Skin of body (tissue), 3 donors: ENCODE measurements at places on chromosomes 6 and 20.
A peak's percentile ranks its signal among the peaks of the same experiment; 100 is the strongest.

GRCh38 chr6:2708456-2708855 is 42.3 kb downstream of the MYLK4 start:
- DNase-seq = no peak

DNA sequence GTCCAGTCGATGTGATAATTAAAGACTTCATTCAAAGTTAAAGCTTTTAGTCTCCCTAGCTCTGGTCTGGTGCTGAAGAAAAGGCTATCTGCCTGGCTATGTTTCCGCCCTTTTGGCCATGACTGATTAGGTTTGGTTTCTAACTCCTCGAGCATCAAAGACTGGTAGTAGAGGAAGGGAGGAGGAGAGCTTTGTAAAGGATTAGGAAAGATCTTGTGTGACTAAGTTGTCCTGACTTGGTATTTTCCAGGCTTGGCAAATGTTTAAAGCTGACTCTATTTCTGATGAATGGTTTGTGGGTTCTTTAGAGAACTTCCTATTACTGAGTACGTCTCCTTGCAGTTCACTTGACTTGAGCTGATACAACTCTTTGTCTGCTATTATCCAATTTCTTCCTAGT is 312.9 kb downstream of the GJA1 start:
- DNase-seq = no peak

GRCh38 chr20:35135867-35136586 is 11.1 kb downstream of the EDEM2 start:
- no peak for DNase-seq

- no peak for DNase-seq
Measured at GRCh38 chr20:41327178-41327577, 9.6 kb upstream of the ZHX3 start.

DNA sequence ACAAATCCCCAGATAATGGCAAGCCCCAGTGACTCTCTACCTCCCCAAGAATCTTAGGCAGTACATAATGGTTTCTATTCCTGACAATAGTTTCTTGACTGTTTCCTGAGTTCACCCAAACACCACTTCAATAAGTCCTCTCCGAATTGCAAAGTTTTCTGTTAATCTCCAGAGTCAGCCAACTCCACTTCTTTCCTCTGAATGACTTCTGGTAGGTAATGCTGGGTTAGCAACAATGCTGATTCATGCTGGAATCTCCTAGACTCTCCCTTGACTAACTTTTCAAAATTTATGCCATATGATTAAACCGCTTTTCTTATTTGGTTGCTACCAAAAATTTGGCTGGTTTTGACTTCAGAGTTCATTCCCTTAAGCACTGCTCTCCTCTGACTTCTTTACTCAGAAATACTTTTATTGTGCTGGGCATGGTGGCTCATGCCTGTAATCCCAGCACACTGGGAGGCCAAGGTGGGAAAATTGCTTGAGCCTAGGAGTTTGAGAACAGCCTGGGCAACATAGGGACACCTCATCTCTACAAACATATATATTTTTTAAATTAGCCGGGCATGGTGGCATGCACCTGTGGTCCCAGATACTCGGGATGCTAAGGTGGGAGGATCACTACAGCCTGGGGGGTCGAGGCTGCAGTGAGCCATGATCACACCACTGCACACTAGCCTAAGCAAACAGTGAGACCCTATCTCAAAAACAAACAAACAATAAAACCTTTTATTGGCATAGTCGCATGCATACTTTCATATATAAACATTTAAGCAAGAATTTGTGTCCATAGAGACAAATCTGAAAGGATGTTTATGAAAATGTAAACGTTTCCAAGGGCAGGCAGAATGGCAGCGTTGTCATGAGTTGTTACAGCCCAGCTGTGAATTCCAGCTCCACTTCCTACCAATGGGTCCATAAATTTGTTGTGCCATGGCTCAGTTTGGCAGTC is 249.3 kb upstream of the PLN start:
- no peak for DNase-seq

- DNase-seq = peak; percentile 27
Measured at GRCh38 chr20:5127204-5127858, 523 bp downstream of the CDS2 start.

GRCh38 chr6:143515766-143516355 is 4.3 kb upstream of the FUCA2 start:
- DNase-seq = no peak

DNA sequence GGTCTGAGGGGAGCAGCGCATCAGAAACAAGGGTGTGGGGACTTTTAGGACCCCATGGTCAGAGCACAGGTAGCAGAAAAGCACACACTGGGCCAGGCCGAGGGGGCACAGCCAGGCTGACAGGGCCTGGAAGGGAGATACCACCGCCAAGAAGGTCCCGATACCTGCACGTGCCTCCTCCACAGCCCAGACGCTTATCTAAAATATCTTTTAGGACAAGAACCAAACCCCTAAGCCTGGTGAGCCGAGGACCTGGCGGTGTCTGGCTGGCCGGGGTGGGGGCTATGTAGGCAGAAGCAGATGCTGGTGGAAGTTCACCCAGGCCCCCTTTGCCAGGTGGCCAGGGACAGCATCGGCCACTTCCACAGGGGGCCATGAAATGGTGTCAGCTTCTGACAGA is 89.3 kb downstream of the CDC5L start:
- no peak for DNase-seq

- DNase-seq = no peak
Measured at GRCh38 chr20:50259705-50260478, 69.3 kb downstream of the CEBPB start.

DNA sequence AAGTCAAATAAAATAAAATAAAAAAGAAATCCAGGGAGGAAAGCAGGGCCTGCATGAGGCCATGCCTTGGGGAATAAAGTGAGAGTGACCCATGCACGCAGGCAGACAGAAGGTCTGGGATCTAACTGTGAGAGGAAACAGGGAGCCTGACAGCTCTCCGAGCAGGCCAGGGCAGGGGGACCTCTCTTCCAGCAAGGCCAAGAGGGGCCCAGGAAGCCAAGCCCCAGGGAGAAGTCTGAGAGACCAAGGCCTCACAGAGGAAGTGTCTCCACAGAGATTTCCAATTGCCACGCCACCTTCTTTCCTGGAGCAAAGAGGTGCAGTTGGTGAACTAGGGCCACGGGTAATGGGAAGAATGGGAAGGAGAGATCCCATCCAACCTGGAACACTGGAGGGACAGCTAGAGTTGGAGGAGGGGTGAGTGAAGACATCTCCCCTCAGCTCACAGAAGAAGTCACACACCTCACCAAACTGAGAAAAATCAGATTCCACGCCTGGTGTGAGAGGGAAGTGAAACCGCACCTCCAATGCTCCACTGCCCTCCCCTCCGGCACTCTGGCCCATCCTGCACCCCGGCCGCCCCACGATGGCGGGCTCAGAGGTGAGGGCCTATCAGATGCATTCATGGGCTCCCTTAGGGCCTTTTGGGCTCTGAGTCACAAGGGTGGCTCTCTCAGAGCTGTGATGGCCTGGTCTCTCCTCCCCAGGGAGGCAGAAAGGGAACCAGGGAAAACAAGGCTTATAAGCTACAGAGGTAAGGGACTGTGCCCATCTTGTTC is 25.1 kb upstream of the TAF8 start:
- no peak for DNase-seq

GRCh38 chr6:40308533-40309306 is 278.4 kb downstream of the LRFN2 start:
- no peak for DNase-seq

- DNase-seq = no peak
Measured at GRCh38 chr20:8464368-8464767, 332.3 kb downstream of the PLCB1 start.

GRCh38 chr6:138719744-138720143 is 53.8 kb upstream of the CCDC28A start:
- no peak for DNase-seq

- DNase-seq = peak; percentile 69
Measured at GRCh38 chr6:163415620-163416556, 1.4 kb downstream of the QKI start.

DNA sequence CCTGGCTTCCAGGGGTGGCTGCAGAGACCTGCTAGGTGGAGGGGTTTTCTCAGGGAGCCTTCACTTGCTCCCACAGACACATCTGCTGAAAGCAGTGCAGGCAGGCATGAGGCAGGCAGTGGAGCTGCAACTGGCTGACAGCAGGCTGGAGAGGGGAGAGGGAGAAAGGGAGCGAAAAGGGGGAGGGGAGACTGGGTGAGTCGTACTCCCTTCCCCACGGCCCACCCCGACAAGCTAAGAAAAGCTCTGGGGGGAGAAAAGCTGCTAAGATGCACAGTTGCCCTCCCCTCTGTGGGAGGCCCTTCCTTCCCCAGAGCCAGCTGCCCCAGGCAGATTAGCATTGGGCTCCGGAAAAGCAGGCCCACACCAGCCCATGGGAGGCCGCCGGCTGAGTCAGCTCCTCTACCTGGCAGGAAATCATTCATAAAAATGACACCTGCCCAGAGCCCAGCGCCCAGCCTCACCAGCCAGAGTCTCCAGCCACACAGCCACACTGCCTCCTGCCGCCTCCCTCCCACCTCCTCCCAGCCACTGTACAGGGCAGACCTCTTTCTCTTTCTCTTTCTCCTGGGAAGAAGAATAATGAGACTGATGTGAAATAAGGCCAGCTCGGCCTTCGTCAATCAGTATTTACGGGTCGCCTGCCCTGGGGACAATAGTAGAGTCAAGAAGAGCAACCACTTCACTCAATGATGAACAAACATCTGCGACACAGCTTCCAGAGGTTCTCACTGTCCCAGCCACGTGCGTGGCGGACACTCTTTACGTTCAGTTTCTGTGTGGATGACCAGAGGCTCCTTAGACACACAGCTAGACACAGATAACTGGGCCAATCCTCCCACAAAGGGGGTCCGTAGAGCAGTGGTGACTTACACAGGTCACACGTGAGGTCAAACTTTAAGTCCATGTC is 7.7 kb upstream of the C20orf203 start:
- no peak for DNase-seq

GRCh38 chr20:46399401-46399800 is 7.0 kb downstream of the ELMO2 start:
- no peak for DNase-seq

- DNase-seq = no peak
Measured at GRCh38 chr6:10381133-10381829, 33.6 kb downstream of the TFAP2A start.

- no peak for DNase-seq
Measured at GRCh38 chr6:135617222-135617621, 119.7 kb upstream of the AHI1 start.

DNA sequence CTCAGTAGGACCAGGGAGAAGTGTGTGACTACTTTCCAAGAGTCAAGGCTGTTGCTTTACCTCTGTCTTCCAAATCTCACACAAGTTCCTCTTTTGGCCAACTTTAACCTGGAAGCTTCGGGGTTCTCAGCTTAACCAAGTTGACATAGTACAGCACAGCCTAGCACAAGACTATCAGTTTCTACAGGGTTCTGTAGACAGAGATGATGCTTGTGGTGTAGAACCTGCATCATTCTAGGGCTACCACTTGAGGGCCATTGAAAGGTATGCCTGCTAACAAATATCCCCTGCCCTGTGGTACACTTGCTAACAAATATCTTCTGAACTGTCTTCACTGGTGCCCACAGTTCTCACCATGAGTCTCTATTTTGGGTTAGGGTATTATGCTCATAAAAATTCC is 62.0 kb upstream of the MAP3K7 start:
- no peak for DNase-seq

- no peak for DNase-seq
Measured at GRCh38 chr6:135837735-135838449, 13.6 kb upstream of the PDE7B start.

- no peak for DNase-seq
Measured at GRCh38 chr6:151992091-151992490, 184.6 kb downstream of the ESR1 start.

- DNase-seq = peak; percentile 91
Measured at GRCh38 chr6:39812853-39813533, 20.8 kb downstream of the DAAM2 start.

GRCh38 chr6:132893772-132894490 is 79.6 kb downstream of the RPS12 start:
- DNase-seq = peak; percentile 31

DNA sequence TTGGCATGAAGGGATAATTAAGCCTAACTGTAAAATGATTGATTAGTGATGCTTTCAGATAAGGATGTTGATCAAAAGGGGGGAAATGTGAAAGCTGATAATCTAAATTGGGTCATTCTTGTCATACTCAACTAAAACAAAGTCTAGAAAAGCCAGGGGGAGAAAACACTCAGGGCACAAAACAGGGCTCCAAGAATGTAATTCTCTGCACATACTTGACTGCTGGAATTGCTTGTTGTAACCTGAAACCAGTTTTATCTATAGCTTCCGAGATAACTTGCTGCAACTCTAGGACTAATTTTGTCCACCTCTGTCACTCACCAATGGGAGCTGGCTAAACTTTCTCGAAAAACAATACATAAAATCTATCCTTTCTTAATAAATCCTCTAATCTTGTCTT is 310.3 kb downstream of the CLVS2 start:
- DNase-seq = no peak

DNA sequence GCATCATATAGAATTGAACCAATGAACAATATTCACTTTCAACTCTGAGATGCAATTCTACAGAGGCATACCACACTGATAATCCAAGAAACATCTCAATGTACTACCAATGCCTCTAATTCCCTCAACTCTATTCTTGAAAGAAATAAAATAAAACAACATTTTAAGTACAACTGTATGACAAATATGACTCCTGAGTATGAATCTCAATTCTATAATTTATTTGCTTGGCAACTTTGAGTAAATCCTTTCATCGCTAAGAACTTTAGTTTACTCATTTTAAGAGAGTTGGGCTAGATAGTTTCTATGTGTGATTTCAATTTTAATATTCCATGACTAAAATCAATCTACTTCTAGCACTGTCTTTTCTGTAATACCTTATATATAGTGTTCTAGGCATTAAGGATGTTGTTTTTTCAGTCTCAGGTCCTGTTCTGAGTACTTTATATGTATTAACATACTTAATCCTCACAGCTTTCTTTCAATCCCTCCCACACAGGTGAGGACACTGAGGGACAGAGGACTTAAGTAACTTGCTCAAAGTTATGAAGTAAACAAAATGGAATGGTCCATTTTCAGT is 33.4 kb downstream of the GOPC start:
- DNase-seq = no peak

- DNase-seq = no peak
Measured at GRCh38 chr6:44016131-44016870, 111.0 kb downstream of the MRPL14 start.

- DNase-seq = no peak
Measured at GRCh38 chr6:166281104-166281503, 27.1 kb downstream of the PRR18 start.

- DNase-seq = peak; percentile 10
Measured at GRCh38 chr6:167937948-167938911, 59.2 kb upstream of the KIF25 start.

- no peak for DNase-seq
Measured at GRCh38 chr6:74253261-74253660, 557.3 kb downstream of the CD109 start.

GRCh38 chr20:10179574-10180298 is 38.9 kb upstream of the SNAP25 start:
- DNase-seq = no peak

- DNase-seq = peak; percentile 10
Measured at GRCh38 chr6:39088331-39088730, 26.7 kb downstream of the SAYSD1 start.

- no peak for DNase-seq
Measured at GRCh38 chr6:162621246-162621645, 106.3 kb downstream of the PRKN start.
